ENCODE measurements at places on chromosomes 16 and 17. TPM values are rescaled to one million over a fixed set of nuclear protein-coding genes. Genes with fewer than 3 reads are reported as not detected.

- no peak for DNase-seq
Observed at GRCh38 chr17:45383003-45383402, 49.7 kb downstream of the ARHGAP27 start.

DNA sequence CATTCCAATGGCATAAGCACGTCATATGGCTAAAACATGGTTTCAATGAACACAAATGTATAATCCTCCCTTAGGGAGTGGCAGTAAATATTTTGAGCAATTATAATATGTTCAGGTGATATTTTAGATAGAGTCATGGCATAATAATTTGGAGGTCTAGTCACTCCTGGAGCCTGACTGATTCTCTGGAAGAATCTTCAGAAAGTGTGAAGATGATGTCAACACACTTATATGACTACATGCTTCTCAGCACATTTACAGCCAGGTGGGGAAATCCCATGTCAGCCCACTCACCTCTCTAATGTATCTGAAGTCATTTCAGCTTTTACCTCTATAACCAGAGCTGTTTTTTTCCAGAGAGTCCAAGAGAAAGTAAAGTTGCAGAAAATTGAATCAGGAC lies 474.8 kb downstream of the SHISA9 start:
- no peak for DNase-seq

DNA sequence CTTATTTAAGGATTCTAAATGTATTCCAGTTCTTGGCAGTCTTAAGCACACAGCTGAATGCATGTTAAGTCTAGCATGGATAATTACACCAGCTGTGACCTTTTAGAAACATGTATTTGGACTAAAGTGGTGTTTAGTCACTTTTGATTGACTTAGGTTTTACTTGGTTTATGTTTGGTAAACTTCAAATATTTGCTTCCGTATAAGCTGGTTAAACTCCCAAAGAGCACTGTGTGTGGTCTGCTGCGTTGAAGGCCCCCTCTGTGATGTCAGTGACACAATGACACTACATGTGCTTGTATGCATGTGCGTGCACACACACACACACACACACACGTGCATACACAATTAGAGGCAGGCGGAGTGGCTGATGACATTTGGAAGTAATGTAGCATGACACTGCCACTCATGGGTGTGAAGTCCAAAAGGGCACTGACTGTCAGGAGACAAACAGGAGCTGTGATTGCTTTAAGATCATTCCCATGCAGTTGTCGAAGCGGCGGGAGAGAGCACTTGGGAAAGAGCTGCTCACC lies 156.1 kb upstream of the CDH13 start:
- no peak for DNase-seq

DNA sequence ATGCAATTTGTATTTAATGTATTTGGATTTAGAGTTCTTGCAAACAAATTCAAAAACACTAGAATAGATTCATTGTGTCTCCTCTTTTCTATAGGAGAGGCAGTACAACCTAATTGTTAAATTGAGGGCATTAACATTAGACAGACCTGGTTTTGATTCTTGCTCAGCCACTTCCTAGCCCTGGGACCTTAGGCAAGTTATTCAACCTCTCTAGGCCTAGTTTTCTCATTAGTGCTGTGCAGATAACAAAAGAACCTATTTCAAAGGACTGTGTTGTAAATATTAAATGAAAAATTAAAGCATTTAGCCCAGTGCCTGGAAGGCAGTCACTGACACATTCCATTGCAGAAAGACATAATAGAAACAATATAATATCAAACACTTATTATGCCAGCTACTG lies 22.0 kb upstream of the TAOK1 start:
- no peak for DNase-seq

The ABI3 gene
- total RNA-seq = 0.32 TPM

GRCh38 chr17:58084317-58084981 lies 1.2 kb downstream of the DYNLL2 start:
- peak; percentile 23 for DNase-seq

Data from cardiac muscle cell (in vitro differentiated cells and primary cell).